ENCODE measurements at places on chromosomes 11 and 22.

DNA sequence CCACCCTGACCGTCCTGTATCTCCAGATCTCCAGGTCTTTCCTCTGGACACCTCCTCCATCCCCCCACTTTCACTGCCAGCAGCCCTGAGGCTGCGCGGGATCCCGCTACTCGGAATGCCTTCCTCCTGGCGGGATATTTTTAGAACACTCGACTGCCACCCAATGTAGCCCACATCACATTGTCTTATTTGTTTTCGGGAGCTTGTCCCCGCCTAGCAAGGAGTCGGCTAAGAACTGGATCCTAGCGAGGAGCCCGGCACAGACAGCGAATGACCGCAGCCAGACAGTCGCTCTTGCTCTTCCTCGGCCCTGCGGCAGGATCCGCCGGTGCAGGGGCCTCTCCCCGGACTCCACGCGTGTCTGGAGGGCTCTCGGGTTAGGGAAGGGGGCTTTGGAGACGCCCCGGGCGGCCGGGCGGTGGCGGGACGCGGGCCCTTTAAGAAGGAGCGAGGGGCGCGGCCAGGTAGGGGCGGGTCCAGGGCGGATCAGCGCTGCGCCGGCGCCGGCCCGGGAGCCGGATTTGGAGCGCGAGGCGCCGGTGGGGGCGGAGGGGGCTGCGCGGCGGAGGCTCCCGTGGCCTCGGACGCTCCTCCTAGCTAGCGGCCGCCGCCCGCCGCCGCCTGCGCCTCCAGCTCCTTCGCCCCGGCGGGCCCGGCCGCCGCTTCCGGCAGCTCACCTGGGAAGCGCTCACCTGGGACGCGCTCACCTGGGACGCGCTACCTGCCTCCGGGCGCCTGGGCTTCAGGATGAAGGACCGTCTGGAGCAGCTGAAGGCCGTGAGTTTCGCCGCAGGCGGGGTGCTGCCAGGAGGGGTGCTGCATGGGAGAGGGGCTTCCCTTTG lies at the start of gene STX3:
TSS of gene STX3 (plus strand) at position 518 of the 842 bp plus-strand sequence. CDS start at position 748, 230 bp downstream.
- peak; percentile 79 for DNase-seq

GRCh38 chr11:29255401-29255800 lies 761.4 kb downstream of the KCNA4 start:
- DNase-seq, result no peak

DNA sequence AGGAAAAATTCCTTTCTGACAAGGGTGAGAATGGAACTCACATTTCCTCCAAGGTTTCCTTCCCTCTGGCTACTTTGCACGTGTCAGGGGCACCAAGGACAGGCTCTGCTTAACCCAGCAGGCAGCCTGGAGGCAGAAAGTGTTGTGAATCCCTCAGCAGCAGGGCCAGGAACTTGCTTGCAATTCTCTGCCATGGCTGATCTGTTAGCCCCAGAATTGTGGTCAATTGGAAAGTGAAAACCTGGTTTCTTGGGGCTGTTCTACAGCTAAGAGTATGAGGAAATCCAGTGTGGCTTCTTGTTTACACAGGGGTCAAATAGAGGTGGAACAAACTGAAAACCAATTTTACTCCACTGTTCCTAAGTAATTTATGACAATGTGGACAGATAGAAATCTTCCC lies 38.3 kb upstream of the CEP295 start:
- no peak for DNase-seq

DNA sequence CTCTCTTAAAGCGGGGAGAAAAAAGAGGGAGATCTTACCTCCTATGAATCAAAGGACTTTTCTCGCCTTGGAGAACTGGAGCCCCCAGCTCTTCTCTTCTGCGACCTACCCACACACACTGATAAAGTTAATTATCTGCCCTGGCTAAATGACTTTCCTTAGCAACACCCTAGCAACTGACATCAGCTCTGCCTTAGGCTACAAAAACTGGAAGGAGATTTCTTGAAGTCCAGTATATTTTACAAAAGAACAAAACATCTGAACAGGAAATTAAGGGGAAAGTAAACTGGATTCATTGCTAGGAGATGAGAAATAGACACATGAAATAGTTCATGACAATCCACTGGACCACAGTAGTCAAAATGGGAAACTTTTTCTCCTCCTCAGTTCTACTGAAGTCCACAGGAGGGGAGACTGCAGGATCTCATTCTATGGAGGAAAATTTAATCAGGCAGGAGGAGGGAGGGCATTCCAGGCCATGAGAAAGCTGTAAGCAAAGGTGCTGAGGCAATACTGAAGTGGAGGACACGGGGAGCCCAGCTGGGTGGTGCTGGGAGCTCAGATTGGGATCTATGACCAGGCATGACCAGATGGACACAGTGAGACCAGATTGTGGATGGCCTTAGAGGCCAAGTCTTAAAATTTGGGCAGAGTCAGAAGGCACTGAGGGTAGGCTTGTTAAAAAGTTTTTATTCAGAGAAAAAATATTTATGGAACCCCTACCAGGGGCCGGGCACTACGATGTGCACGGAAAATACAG lies 3.7 kb upstream of the SPON1 start:
- DNase-seq, result no peak

DNA sequence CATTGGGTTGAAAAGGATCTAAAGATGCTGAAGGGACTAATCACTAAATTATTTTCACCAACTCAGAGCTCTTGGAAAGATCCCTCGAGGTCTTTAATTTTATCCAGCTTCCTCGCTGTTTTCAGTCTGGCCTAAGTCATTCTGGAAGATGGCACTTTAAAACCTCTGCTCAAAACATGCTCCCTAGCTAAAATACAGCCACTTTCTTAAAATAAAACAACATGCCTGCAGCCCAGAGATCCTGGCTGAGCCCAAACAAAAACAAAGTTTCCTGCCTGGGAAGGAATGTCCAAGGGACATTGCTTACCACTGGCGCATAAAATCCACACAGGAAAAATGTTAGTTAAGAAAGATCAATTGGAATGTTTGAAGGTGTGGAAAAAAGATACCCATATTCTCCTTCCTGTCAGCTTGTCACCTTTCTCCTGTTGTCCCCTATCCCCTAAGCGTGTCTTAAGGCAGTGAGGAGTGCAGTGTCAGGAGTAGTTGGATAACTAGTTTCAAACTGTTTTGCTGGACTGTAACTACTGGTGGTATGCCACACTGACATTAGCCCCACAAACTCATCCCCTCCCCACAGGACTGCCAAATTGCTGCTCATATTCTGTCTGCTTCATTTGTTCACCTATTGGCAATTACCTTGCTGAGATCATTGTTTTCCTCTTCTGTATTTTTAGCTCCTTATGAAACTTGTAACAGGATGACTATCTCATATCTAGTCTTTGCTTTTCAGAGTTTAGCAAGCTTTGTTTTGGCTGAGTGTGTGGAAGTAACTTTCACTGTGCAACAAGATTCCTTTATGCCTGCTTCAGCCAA lies 108.3 kb upstream of the SESN3 start:
- DNase-seq, result no peak

DNA sequence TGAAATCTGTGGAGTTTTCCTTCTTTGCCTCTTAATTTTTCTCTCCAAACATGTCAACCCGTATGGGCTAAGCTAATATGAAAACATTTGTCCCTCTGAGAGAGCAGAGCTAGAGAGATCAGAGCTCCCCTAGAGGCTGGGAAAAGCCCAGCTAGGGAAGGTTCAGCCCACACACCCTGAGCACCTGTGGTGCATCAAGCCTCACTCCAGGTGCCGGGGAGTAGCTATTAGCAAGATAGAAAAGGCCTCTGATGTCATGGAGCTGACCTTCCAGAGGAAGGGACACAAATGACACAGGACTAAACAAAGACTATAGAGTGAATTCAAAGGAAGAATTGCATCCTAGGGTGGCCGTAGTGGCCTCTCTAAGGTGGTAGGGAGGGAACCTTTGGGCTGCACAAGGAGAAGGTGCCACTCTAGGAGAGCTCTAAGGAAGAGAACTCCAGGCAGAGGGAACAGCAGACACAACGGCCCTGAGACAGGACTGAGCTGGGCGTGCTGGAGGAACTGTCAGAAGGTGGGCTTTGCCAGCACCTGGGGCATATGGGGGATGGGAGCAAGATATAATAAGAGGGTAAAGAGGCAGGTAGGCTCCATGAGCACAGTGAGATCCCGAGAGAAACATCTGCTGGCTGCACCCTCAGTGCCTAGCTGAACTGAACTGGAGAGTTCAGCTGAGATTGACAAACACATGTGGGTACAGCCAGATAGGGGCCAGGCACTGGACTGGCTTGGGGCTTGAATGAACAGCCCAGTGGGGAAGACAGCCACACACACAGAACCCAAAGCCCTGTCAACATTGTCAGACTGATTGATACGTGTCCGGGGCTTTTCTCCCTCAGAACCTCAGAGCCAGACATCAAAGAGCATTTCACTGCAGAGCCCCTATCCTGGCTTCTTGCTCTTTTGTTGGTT lies 65.5 kb upstream of the DRD2 start:
- no peak for DNase-seq

GRCh38 chr11:122170815-122171475 lies 54.9 kb upstream of the BLID start:
- DNase-seq, result no peak

- peak; percentile 78 for DNase-seq
Measured at GRCh38 chr11:75534259-75535069, 8.7 kb upstream of the GDPD5 start.

DNA sequence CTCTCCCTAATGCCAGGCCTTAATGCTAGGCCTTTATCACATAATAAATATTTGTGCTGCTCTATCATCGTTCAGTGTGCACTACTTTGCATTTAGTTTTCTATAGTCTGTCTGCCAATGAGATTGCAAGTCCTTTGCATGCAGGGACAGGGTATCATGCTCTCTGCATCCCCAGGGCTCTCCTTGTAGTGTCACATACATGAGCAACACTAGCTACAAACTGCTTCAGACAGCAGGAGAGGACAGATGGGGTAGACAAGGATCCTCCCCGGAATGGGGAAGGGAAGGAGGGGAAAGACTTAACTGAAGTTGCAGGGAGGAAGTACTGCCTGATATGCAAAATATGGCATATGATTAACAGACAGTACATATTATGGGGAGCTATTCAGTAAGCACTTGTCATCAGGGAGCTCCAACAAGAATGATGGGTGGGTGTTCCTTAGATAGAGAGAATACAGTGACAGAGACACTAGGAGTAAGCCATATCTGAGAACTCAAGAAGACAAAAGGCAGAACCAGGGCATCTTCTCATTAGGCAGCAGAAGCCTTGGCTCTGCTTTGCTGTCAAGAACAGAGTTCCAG lies 42.8 kb downstream of the ZNF202 start:
- DNase-seq, result no peak

- DNase-seq, result peak; percentile 30
Measured at GRCh38 chr22:25334162-25334490, 114.7 kb downstream of the CRYBB2 start.
